Activated CD4-positive, alpha-beta T cell treated with anti-CD3 and anti-CD28 coated beads, Interleukin-2, amount 50 U/mL, for 24 hours (primary cell): ENCODE measurements at places on chromosomes 12 and 14.
A peak's percentile ranks its signal among the peaks of the same experiment; 100 is the strongest.

GRCh38 chr12:120394483-120395367 lies 25.8 kb upstream of the MSI1 start:
- no peak for DNase-seq

- no peak for DNase-seq
These were observed 301.1 kb downstream of the DUSP6 start for GRCh38 chr12:89051065-89051677.

- DNase-seq = no peak
These were observed 237.2 kb downstream of the ITPR2 start for GRCh38 chr12:26595806-26596205.

DNA sequence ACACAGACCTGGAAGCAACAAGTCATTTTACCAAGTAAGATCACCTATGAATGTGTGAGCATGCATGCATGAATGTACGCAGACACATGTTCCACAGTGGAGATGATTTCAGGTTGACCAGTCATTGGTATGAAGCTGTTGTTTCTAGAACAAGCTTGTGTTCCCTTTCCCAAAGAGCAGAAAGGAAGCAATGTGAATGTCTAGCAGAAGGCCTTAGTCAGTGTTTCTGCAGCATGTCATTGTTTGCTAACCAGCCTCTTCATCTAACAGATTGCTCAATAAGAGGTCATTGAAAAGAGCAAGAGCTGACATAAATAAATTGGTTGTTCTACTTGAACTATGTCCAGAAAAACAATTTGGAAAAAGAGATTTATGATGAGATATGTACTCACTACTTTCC lies 191.4 kb downstream of the PLCZ1 start:
- no peak for DNase-seq

- no peak for DNase-seq
These were observed 42.5 kb downstream of the MAP4K5 start for GRCh38 chr14:50489851-50490250.

- DNase-seq = no peak
These were observed 16.6 kb downstream of the CIPC start for GRCh38 chr14:77114609-77115008.

- no peak for DNase-seq
These were observed 4.3 kb downstream of the P2RX4 start for GRCh38 chr12:121214166-121214777.

DNA sequence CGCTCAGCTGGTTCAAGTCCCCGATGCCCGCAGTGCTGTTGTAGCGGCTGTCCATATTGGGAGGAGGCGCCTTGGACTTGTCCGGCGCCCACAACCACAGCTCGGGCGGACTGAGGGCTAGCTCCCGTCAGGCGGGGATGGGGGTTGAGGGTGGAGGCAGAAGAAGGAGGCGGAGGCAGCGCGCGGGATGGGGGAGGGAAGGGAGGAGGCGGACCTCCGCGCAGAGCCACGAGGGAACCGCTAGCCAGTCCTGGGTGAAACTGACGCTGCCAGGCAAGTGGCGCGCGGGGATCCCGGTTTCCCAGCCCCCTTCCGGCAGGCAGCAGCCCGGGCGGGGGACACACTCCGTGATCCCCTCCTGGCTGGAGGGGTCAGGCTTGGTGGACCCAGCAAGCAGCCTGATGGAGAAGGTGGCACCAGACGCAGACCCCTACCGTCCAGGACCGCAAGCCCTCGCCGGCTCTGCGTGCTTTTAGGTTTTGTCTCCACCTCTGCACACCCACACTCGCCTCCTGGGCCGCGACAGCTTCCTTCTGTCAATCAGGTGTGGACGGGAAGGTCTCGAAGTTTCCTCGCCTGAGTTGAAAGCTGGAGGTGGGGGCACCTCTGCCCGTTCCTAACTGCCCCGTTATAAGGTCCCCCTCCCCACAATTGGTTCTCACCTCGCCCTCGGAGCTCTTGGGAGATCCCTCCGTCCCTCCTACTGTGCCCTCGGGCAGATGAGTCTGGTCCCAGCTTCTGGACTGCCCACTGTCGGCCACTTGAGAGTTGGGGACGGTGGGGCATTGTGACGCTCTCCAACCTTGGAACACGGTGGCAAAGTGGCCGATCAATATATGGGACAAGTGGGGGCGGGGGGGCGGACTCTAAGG lies at the start of gene CPNE8:
Gene CPNE8, minus strand, starts transcription at position 112 of the 872 bp plus-strand sequence. Its CDS starts 57 bp downstream, at position 55.
- peak; percentile 20 for DNase-seq

DNA sequence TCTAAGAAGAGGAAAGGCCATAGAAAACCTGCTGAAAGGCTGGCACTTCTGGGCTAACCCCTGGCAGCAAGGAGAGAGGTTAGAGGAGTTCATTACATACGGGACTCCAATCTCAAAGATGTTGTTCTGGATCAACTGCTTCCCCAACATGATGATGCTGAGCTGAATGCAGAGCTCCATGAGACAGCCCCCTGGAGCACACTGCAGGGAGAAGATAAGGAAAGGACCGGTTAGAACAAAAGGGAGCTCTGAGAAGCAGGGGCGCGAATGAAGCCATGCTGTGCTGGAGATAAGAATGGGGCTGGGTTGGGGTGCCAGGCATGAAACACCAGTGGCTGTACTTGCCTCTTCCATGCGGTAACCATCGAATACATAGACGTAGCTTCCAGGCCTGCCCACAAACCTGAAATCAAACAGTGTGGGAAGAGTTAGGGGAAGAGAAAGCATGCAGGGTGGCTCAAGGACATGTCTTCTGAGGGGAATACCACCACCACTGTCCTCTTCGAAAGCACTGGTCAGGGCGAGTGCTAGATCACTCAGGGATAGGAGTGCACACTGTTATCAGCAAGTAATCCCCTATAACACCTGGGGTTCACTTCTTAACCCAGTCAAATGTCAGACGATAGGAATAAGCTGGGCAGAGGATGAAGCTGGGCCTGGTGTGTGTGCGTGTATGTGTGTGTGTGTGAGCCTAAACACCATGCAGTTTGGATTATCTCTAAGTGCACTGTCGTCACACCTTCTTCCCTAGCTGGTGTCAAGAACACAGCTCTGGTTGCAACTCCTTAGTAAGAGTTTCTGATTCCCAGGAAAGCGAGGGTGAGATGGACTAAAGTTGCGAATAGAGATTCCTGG lies 180.9 kb downstream of the NTF3 start:
- no peak for DNase-seq

GRCh38 chr12:28899951-28900350 lies 249.1 kb upstream of the FAR2 start:
- no peak for DNase-seq

DNA sequence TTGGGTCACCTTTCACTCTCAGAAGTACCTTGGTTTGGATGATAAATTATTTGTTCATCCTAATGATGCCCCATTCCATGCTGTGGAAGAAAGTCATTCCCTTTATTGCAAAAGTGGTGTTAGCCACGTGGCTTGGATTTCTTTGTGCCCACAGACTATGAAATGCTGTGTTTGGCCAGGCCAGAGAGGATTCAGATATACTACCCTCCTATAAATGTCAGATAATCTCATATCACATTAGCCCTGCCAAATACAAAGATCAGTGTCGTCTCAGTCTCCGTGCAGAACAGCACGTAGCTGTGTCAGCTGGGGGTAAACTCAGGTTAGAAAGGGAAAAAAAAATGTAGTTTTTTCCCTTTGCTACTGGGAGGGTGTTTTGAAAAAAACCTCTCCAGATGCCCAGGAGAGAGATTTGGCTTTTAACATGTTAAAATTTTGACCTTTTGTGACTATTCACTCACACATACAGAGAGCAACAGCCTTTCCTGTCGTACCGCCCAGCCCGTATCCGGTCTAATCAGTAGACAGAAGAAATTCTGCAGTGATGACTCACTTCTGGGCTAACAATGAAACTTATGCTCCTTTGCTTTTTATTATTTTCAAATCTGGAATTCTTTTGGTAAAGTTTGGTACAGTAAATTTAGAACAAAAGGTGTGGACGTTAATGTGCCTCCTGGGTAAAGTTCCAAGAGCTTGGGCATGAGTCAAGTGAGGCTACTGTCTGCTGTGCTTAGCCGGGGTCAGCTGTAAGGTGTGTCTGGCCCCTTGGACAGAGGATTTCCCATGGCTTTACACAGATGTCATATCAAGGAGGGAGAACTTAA lies 8.5 kb upstream of the PTPRB start:
- no peak for DNase-seq

GRCh38 chr12:93393425-93393824 lies 15.7 kb downstream of the NUDT4 start:
- no peak for DNase-seq

GRCh38 chr14:100608586-100609330 lies 21.5 kb upstream of the BEGAIN start:
- no peak for DNase-seq

- no peak for DNase-seq
These were observed 123.3 kb downstream of the ATP23 start for GRCh38 chr12:58064666-58065065.

- DNase-seq = no peak
These were observed 207.2 kb upstream of the BCL2L14 start for GRCh38 chr12:11863478-11863906.

DNA sequence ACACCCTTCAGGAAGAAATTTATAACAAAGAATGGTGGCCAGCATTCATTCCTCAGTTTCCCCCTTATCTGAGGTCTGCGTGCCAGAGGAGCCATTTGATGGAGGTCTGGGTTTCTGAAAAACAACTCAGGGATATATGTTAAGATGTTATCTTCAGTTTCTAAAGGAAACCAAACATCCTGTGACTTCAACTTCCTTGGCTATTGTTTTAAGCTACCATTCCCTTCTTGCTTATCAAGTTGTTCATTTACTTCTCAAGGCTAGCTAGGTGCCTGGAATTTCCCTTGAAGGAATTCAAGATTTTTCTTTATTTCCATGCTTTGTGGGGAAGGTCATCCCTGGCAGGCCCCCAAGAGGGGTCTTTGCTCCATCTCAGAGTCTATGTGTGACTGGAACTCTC lies 27.1 kb upstream of the OXA1L start:
- DNase-seq = no peak

DNA sequence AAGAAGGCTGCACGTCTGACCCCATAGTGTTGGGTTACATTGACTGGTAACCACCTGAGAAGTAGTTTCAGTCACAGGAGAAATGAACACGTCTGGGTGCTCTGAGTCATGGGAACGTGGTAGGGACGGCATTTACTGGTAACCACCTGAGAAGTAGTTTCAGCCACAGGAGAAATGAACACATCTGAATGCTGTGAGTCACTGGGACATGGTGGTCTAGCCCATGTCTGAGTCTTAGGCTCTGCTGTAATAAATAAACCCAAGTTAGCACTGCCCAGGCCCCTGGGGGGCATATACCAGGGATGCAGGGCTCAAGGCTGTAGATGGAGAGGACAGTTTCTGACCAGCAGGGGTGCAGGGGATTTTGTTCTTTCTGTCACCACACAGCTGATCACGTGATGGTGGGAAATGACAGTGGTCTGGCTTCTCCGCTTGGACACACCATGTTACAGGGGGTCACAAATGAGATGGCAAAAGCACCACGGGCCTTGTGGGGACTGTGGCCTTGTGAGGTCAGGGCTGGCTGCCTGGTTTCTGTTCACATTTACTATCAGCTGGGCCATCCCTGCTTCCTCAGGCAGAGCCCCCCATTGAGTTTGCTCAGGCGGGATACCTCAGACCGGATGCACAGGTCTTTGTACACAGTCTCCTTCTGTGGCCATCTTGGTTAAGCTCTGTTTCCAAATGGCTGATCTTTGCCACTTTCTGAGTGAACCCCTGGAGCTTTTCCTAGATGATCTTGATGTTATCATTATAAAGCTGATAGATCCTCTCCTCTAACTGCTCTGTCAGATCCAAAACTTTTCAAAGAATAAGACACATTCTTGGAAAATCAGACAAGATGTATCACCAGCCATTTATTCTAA lies 9.8 kb upstream of the C12orf42 start:
- peak; percentile 49 for DNase-seq

DNA sequence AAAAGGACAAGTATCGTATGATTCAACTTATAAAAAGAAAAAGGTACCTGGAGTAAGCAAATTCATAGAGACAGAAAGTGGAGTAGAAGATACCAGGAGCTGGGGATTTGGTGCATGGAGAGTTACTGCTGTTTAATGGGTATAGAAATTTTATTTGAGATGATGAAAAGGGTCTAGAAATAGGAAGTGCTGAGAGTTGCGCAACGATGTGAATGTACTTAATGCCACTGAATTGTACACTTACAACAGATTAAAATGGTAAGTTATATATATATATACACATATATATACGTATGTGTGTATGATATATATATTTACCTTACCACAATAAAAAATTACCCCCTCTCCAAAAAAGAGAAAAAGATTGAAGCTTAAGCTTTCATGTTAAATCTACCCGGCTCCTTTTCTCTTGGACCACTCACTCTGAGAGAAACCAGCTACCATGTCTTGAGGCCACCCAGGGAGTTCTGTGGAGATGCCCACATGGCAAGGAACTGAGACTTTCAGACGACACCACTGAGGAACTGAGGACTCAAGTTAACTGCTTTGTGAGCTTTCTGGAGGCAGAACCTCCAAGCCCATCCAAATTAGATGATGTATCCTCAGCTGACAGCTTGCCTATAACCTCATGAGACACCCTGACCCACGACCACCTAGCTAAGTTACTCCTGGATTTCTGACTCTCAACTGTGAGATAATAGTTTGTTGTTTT lies 130.0 kb upstream of the BTG1 start:
- no peak for DNase-seq

DNA sequence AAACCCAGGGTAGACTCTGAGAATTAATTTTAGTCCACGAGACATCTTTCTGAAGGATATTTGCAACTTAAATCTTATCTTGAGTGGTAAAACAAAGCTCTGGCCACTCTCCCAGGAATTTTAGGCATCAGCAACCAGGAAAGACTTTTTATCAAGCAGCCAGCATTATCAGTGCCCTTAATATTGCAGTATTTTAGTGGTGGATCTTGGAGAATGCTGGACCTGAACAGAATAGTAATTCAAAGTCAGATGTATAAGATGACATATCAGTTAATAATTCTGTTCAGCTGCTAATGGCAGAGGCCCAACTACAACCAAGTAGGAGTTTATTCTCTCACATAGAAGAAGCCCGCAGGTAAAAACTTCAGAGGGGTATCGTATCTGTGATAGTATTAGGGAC lies 59.0 kb upstream of the CRY1 start:
- DNase-seq = no peak

DNA sequence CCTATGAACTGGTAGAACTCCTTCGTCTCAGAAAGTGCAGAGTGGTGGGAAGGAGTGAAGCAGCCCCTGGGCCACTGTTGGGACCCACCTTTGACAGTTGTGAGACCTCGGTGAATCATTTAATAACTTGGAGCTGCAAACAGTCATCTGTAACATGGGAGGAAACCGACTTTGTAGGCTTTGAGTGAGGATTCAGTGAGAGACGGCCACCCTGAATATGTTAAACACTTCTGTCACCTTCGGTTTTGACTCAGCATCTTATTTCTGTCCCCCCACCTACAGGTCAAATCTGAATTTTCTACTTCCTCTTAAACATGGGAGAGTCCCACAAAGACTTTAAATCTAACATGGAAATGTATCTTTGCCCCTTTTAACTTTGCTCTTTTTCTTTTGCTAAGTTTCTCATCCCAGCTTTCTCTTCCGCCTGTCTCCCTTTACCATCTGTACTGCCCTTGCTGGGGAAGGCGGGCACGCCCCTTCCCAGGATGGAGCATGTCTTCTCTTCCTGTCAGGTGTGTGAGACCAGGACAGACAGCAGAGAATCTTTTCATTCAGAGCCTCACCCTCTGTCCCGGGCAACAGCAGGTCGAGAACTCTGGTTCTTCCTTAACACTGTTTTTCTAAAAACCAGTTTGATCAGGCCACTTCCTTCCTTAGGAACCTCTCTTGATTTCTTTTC lies 37.1 kb downstream of the ZC3H14 start:
- peak; percentile 16 for DNase-seq
